Pancreas (tissue), 10 donors: ENCODE measurements at places on chromosomes 12 and 14.

DNA sequence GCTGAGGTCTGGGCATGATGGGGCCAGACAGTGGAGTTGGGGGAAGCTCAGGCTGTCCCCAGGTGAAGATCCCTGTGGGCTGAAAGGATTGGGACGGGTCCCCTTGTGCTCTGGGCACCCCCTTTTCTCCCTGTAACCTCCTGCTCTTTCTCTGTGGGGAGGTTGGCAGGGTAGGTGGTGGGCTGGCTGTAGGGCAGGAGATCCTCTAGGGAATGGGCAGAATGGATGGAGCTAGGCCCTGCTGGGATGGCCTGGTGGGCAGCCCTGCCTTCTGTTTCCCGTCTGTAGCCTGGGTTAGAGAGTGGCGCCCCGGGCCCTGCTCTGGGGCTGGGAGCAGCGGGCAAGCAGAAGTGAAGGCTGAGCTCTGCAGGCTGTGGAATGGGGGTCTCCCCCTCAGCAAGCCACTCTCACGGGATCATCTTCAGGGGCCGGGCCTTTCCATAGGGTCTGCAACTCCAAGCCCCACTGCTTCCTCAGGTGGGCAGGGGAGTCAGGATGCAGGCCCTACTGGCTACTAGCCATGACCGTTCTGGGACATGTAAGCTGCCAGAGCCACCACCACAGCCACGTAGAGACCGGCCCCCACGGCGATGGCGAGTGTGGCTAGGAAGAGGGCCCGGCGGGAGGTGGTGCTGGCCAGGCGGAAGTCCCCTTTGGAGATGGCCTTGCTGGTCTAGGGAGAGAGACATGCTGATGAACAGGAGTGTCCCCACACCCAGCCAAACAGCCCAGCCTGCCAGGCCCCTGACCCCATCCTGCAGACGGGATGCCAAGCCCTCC lies 18.8 kb downstream of the SYNDIG1L start:
- no peak for DNase-seq

DNA sequence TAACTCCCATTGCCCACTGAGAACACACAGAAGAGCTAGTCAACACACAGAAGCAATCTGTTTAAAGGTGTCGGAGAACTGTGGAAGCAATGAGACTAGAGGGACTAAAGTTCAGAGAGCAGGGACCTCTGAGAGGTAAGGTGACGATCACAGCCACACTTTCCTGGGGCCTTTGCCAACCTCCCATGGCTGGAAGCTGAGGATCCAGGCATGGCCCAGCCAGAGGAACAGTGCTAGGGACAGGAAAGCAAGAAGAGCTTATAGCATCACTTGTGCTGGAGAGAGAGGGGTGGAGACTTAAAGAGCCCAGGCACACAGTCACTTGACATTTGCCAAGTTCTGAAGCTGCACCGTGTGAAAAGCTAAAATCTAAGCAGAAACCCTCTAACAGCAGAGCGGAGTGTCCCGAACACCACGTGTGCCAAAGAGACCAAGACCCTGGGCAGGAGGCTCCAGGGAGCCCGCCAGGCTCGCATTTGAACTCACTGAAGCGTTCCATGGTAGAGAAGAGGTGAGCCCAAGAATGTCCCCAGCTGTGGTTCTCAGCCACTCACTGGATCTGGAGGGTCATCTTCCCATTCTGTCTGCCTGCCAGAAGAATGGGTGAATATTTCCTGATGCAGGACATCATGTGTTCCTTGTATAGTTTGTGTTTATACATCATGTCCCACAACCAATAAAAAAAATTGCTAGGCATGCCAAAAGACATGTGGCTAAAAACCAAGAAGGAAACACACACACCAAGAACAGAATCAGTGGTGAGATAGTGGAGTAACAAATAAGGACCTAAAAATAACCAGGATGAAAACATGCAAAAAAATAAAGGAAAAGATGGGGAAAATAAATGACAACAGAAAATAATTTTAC lies 174.0 kb upstream of the C14orf180 start:
- no peak for DNase-seq

- no peak for DNase-seq
These were observed 5.2 kb upstream of the LRP1-AS start for GRCh38 chr12:57152639-57153038.

- no peak for DNase-seq
These were observed at the start of gene DGKA for GRCh38 chr12:55930771-55931316. TSS of gene DGKA (plus strand) at chr12:55931162. CDS start at chr12:55936504, 5,342 bp downstream.

DNA sequence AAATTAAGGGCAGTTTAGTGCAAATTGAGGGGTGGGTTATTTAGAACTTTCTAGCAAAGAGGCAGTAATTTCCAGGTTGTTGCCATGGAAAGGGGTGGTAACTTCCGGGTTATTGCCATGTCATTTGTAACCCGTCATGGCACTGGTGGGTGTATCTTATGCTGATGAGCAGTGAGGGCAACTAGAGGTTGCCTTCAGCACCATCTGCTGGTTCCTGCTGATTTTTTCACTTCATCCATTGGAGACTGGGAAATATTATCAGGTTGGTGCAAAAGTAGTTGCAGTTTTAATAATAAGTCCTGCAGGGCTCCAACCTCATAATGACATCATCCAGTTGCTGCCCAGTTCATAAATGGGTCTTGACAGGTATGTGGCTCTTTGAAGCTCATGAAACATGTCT lies 24.4 kb upstream of the SERPINA4 start:
- no peak for DNase-seq
